Caudate nucleus (tissue), 63 donors: ENCODE measurements at places on chromosomes 5 and 9.

- no peak for DNase-seq
Measured at GRCh38 chr5:125559296-125559695, 812.9 kb upstream of the ZNF608 start.

DNA sequence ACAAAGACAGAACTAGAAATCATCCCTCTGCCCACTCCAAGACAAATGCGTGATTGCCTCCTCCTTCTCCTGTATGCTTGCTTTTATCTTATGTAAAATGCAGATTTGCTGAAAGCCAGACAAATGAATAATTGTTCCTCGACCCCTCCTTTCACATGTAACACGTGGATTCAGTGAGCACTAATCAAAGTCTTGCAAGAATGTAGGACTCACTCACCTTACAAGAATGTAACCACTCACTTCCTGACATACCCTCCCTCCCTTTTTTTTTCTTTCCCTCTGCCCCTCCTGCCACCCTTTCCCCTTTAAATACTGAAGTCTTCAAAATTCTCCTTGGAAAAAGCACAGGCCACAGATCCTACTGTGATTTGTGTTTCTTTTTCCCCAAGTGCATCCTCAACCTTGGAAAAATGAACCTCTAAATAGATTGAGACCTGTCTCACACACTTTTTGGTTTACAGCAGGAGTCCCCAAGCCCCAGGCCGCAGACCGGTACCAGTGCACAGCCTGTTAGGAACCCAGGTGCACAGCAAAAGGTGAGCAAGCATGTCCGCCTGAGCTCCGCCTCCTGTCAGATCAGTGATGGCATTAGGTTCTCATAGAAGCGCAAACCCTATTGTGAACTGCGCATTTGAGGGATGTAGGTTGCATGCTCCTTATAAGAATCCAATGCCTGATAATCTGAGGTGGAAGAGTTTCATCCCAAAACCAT, 29.4 kb upstream of the HSD17B3 start:
- DNase-seq = no peak

- no peak for DNase-seq
Measured at GRCh38 chr5:157204765-157205164, 24.1 kb downstream of the ITK start.

DNA sequence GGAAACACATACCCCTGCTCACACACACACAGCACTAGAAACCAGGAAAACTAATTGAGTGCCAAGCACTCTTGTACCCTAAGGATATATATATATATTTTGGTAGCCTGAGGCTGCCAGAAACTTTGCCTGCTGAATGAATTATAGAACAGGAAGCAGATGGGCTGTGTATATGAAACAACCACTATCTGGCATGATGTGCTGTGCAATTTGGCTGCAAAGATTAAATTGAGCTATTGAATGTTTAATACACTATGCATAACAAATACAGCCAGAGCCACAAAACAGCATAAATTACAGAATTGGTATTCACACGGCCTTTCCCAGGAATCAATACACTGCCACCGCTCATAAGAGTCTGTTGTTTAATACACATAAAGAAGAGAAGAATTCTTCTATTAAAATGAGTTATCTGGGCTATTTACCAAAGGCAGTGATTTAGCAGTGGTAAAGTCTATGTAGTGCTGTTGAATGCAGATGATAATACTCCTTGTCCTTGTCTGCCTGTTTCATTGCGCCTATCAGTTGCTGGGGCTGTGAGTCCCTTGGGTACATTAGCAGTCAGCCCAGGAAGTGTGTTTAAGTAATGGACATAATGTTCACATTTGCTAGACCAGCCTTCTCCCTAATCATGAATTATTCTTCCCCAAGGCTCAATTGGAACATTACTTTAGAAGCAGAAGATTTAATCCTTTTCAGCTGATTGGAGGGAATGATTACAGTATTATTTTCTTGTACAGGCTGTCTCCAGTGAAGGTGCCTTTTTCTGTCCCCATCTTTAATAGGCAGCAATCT, 294.3 kb downstream of the TLE1 start:
- DNase-seq = no peak

GRCh38 chr9:129006328-129007034, 21.6 kb downstream of the SH3GLB2 start:
- DNase-seq = peak; percentile 55
